Lung microvascular endothelial cell (primary cell): ENCODE measurements at places on chromosomes 3 and 15. TPM values are rescaled to one million over a fixed set of nuclear protein-coding genes. Genes with fewer than 3 reads are reported as not detected.
A peak's percentile ranks its signal among the peaks of the same experiment; 100 is the strongest.

Gene ITIH1
- total RNA-seq, result not detected in 2 replicates

GRCh38 chr15:88467935-88468528 is 524 bp downstream of the MRPS11 start:
- DNase-seq, result peak; percentile 7

DNA sequence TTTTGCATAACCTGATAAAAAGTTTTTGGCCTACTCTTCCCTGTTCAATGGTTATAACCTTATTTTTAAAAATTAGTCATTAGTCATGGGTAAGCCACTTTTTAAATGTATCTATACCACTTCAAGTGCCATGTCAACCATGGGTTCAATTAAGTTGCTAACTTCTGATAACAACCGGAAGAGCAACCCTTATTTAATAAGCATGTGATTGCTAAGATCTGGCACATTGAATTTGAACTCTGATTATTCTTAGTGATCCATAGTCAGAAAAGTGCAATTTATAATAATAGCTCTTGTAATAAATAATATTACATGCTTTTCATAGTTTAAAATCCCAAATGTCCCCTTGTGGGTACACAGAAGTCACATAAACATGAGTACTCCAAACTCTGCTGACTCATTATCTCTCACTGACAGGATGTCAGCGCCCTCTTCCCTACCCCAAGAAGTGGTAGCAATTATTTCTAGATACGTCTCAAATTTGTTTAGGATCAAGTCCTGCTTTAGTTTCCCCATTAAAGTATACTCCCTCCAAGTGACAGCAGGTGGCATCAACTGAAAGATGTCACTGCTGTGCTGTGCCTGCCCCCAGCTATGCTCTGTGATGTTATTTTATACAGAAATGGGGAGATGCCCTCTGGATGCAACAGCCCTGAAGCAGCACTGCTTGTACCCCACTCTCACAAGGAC is 18.6 kb downstream of the SAMD7 start:
- no peak for DNase-seq

- DNase-seq, result peak; percentile 82
Measured at GRCh38 chr3:160006282-160007163, 17.9 kb downstream of the IL12A start.

Gene GP5
- total RNA-seq, result under 0.01 and 0.20 TPM in 2 replicates

- no peak for DNase-seq
Measured at GRCh38 chr15:37733628-37734027, 200.8 kb upstream of the TMCO5A start.

Gene HCN4
- total RNA-seq, result not detected in 2 replicates
